Activated CD4-positive, alpha-beta T cell treated with anti-CD3 and anti-CD28 coated beads, Interleukin-2, amount 10 ng/mL, durations not matched to agents 24 days and 14 days (primary cell): ENCODE measurements at places on chromosomes 1 and 21.

GRCh38 chr21:42061195-42061985 is 9.7 kb upstream of the UMODL1 start:
- peak; percentile 76 for DNase-seq

DNA sequence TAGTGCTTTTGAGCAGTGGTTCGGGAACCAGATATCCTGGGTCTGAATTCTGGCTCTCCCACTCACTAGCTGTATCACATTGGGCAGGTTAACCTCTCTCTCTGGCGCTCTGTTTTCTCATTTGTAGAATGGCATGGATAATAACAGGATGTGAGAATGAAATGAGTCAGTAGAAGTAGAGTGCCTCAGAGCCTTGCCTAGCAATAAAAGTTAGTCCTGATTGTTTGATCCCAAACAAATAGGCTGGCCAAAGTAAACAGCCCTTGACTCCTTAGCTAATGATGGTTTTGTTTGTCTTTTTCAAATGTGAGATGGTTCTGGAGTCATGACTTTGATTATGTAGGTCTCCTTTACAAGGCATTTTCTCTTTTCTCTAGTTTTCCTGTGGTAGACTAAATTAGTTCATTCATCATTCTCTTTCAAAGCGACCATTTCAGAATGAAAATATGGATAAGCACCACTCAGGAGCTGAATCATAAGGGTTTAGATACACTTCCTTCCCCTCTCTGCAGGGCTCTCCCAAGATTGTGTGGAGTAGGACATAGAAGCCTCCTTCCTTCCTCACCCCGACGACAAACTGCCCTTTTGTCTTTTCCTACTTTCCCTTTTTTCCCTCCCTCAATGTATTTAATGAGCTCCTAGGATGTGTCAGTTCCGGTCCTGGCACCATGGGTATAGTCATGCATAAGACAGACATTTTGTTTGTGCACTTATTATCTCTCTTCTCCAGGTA is 23.1 kb downstream of the KIAA0040 start:
- DNase-seq, result no peak

- no peak for DNase-seq
These were observed 39.3 kb upstream of the C1orf198 start for GRCh38 chr1:230907472-230908205.

DNA sequence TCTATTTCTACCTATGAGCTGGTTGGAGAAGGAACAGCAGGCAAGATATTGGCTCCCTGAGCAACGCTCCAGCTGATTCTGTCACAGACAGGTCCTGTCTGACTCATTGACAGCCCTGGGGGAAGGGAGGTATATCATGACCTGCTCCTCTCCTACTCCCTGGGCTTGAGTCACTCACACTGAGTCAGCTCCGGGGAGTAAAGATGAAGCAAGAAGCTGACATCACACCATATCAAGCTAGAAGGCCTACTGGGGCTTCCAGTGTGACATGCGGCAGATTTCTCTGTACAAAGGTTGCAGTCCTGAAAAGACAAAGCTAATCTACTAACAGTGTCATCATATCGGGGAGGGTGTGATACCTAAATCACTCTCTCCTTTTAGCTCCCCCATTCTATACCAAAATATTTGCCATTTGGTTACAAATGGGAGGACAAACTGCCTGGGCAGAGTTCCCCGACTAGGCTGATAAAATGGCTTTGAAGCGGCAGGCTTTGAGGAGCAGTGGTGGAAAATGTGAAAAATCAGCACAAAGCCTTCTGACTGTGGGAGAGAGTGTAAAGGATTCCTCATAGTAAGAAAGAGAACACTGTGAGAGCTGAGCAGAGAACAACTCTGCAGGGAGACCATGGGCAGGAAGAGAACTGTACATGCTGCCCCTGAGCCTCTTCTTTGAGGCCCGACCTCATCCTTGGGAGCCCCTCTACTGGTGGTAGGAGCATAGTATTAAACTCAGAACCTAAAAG is 15.5 kb downstream of the PI4KB start:
- DNase-seq, result peak; percentile 85

- DNase-seq, result no peak
These were observed 33.1 kb downstream of the SIPA1L2 start for GRCh38 chr1:232596666-232597303.

DNA sequence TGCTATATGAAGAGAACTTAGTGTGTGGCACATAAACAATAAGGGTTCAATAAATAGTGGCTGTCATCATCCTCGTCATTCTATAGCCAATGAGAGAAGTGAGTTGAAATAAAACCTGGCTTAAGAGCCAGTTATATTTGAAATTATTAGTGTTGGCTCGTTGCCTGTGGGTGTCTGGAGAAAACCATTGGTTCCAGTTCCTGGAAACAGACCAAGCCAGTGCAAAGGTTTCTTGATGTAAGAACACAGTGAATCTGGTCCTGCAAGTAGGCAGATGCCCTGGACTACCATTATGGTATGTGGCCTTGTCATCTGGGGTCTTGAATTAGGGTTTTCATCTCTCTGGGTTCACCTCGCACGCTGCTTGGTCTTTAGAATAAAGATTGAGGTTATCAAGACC is 43.3 kb downstream of the URB2 start:
- no peak for DNase-seq

DNA sequence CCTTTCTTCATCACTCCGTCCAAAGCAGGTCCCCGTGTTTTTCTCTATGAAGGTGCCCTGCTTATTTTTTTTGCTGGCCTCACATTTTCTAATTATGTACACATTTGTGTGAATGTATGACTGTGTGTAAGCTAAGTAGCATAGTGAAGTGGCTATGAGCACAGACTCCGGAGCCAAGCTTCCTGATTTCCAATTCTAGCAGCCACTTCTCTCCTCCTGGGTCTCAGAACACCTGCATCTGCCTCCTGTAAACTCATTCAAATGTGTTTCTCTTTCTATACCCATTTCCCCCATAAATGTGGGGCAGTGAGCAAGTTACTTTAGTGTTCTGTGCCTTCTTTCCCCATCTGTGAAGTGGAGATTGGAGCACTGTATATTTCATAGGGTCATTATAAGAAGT is 2.1 kb downstream of the SLAMF6 start:
- peak; percentile 70 for DNase-seq

GRCh38 chr1:119594376-119594775 is 53.7 kb downstream of the ZNF697 start:
- no peak for DNase-seq

DNA sequence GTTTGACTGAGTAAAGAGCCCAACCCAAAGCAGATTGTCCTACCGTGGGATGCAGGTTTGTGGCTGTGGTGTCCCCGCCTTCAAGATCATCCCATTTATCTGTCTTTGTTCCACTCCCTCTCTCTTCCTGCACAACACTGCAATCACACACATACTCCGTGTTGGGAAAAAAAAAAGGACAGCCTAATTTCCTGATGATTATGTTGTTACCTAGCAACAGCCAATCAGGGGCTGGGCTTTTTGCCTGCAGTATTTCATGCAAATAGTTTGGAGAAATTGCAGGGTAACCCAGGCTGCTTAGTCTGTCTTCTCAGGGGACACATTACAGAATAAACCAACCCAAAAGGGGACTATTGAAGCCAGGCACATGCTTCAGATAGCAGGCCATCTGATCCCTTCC is 38.3 kb downstream of the PHC2 start:
- DNase-seq, result no peak

DNA sequence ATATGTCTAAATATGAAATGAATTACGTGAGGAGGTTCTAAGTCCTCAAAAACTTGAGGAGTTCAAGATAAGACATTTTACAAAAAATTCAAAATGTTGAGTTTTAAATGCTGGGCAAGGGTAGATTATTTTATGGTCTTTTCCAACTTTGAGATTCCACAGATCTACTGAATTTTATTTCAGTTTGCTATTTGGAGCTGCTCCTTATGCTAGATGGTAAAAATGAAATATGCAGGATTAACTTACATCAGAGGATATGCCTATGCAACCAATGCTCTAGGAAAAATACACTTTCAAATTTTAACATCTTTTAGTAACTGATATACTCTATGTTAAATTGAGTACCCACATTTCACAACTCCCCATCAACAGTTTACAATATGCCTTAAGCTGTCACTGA is 83.1 kb downstream of the SCMH1 start:
- no peak for DNase-seq
